Neural crest cell (in vitro differentiated cells): ENCODE measurements at places on chromosomes 3 and 15. TPM values are rescaled to one million over a fixed set of nuclear protein-coding genes. Genes with fewer than 3 reads are reported as not detected.
A peak's percentile ranks its signal among the peaks of the same experiment; 100 is the strongest.

The TRPM1 gene
- total RNA-seq, result not detected in 2 replicates

The TWF2 gene
- 30.7 and 31.7 TPM in 2 replicates for total RNA-seq

The CEP19 gene
- 5.8 and 6.3 TPM in 2 replicates for total RNA-seq

The LMCD1 gene
- total RNA-seq, result 28.4 and 29.0 TPM in 2 replicates

GRCh38 chr3:35705904-35706303, 66.6 kb downstream of the ARPP21 start:
- no peak for DNase-seq

GRCh38 chr3:53243165-53243564, 12.7 kb downstream of the TKT start:
- DNase-seq, result peak; percentile 18

DNA sequence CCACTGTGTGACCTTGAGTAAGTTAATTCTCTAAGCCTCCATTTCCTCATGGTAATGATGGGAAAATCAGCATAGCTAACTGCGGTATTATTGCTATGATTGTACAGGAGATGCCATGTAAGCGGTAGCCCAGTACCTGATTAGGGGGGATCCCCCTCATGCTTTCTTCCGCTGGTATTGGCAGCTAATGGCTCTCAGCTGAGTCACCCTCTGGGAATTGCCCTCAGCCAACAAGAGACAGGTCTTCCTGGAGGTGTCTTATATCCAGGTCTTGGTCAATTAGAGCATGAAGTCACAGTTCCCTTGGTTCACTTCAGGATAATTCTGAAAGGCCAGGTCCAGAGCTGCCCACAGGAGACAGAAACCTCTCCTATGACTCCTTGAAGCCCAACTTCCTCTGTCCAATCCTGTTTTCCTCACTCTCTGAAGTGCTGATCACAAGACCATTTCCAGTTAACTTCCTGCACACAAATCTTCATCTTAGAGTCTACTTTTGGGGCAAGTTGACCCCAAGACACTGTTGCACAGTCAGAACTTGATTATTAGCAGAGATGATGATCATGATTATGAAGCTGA, 724.7 kb upstream of the ZNF385D start:
- no peak for DNase-seq

DNA sequence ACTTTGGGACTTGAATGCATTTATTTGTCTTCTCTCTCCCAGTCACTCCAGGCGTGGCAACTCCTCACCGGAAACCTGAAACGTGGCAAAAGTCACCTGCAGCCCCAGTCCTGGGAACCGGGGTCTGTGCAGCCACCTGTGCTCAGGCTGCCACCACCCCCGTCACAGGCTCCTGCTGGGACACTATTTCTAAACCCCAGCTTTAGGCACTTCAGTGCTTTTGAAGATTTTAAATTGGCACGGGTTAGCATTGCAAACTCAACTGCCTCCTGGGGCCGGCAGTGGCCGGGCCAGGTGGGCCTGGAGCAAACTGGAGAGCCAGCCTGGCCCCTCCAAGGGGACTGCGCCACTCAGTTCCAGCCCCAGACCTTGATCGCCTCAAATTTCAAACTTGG, 146.7 kb upstream of the IQSEC1 start:
- no peak for DNase-seq
